ENCODE measurements at places on chromosomes 4 and X. TPM values are rescaled to one million over a fixed set of nuclear protein-coding genes. Genes with fewer than 3 reads are reported as not detected.
A peak's percentile ranks its signal among the peaks of the same experiment; 100 is the strongest.

The COX7B2 gene
- not detected for total RNA-seq

The LUZP4 gene
- total RNA-seq: 0.31 TPM

The TIMM17B gene
- total RNA-seq: 89.1 TPM

The IRS4 gene
- total RNA-seq: 0.18 TPM

The PTPN13 gene
- total RNA-seq: 31.1 TPM

The RAB33A gene
- total RNA-seq: 30.3 TPM

The SLC38A5 gene
- total RNA-seq: 1.5 TPM

The JADE3 gene
- total RNA-seq: 4.8 TPM

DNA sequence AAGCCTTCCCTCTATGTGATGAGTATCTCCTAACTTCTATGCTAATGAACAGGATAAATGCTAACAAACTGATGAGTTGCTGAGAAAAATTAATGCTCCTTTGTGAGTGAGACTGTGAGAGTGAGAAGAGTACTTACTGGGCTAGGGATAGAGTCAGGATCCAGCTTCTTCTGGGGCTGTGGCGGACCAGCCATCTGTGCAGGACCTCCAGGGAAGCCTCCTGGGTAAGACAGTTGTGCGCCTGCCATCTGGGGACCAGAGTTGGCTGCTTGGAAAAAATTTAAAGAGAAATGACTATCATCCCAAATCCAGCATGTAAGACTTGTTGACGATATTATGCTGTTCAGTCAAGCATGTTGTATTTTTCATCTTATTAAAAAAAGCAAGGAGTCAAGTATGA, 21.0 kb downstream of the SEC24D start:
- no peak for ATAC-seq

DNA sequence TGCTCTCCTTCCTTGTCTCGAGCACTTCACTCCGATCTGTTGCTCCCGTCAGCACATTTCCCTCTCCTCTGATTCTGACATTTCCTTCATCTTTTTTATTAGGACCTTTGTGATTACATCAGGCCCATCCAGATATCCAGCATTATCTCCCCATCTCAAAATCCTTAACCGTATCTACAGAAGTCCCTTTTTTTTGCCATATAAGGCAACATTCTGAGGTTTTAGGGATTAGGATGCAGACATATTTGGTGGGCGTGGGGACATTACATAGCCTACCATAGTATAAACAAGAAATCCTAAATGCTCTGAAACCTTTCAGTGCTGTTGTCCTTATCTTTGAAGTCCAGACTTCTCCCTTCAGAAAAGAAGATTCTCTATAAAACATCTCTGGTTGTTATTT, 505.0 kb upstream of the PITX2 start:
- ATAC-seq: peak; percentile 36

GRCh38 chrX:153446950-153447580, 1.2 kb upstream of the TREX2 start:
- ATAC-seq: no peak

GRCh38 chr4:11105715-11106114, 323.0 kb downstream of the HS3ST1 start:
- no peak for ATAC-seq

DNA sequence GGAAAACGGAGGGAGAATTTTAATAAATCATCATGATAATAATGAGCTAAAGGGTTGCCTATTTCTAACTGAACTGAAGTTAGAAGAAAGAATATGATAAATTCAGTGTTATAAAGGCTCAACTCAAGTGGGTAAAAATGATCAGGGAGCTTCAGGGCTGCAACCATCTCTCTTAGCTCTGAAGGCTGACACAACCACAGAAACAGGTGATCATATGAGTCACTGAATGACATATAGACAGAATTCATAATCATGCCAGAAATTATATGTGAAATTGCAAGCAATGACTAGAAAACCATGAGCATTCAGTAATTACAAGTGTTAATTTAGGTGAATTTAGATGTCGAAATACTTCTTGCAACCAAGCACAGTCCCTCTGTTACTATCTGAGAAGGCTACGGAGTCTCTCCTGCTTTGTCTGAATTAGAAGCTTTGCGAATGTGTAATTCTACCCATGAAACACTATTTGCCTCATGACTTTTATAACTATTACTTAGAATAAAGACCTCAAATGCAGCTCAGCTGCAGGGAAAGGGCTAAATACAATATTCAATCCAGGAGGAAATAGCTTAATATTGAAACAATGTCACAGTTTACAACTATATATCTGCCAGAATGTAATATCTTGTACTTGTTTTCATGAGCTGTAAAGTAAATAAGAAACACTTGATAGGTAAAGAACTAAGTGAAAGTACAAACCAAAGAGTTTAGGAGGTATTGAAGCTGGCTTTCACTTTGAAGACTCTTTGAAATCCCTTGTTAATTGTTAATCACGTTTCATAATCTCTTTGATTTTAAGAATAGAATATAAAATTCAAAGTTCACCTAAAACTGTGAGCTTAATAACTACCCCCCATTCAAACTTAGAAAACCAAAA, 1972.6 kb downstream of the ARAP2 start:
- no peak for ATAC-seq

DNA sequence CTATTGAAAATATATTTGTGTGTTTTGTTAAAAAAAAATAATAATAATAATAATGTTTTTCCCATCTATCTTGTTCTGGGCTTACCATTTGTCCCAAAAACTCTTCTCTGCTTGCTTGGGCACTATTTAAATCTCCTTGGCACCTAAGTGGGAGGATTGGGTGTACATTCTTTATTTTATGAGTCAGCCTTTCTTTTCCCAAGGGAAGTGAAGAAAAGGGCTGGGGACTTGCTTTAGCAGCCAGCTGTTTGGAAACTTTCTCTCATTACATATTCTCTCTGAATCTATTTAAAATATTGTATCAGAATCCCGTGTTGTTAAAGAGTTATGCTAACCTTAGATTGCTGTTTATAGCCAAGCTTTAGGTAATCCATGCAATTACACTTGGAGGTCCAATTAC, 2332.4 kb downstream of the ARAP2 start:
- ATAC-seq: peak; percentile 70

- ATAC-seq: no peak
Measured at GRCh38 chr4:34066126-34066525, 2178.2 kb downstream of the ARAP2 start.

DNA sequence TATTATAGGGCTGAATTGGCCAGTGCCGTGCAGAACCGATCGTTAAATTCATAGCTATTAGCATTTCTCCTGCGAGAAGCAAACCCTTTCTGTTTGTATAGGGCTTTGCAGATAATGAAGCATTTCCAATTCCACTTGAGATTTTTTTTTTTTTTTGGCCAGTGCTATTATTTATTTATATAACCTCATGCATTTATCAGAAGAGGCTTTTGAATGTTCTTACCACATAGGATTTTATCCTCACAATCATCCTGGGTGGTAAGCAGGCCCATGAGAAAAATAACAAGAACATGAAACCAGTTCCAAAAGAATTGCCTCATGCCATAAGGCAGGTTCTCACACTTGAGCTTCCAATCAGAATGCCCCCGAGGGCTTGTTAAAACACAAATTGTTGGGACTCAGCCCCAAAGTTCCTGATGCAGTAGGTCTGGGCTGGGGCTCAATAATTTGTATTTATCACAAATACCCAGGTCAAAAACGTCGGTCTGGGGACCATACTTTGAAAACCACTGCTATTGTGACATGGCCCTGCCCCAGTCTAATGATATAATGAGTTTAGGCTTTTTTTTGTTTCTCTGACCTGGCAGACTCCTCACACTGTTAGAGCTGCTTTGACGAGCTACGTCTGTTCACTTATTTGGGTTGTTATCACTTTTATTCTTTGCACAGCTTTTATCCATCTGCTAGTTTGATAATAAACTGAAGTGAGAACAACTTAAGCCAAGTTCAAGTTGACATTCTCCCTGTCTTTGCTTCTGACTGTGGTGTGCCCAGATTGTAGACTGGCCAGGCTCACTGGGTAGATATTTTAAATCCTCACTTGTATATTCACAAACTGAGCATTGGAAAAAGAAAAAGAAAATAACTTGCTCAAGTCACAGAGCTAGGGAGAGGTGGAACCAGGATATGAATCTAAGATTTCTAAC, 20.1 kb downstream of the SUPT20HL1 start:
- peak; percentile 77 for ATAC-seq

DNA sequence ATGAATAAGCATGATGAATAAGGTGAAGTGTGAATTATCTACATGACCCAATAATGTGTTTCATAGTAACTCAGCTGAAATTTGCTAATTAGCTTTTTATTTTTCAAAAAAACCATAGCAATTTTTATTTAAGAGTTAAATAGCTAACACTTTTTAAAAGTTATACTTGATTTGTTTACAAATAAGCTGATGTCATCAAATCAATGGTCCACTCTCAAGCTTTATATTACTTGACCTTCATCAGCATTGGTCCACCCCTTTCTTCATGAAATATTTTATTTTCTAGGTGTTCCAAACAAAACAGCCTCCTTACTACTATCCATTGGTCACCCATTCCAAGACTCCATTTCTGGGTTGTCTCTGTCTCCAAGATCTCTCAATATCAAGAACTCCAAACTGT, 649.0 kb upstream of the TENM3 start:
- ATAC-seq: no peak

DNA sequence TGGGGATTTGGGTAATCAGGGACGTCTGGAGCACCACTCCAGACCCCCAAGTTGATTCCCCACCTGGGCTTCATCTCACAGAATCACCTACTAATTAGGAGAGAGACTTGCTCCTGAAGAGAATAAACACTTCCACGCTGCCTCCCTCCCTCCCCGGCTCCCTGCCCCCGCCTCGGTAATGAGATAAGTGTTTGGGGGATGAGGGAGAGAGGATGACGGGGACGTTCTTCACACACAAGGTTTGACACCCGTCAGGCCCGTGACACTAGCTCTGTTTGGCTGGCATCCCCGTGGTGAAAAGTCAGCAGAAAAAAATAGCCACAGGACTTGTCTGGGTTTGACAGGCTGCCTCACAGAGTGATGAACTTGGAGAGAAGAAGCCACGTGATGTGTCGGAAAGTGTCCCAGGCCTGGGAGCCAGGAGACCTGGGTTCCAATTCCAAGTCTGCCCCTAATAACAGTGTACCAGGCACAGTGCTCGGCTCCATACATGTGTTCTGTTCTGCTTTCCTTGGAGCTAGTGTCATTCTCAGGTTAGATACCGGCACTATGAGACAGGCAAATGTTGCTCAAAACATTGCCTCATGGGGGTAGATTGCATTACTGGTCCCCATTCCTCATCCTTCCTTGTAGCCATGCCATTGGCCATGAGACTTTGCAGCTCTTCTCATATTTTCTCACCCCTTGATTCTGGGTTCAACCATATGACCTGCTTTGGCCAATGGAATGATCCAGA, 578.0 kb downstream of the BCOR start:
- ATAC-seq: peak; percentile 9

DNA sequence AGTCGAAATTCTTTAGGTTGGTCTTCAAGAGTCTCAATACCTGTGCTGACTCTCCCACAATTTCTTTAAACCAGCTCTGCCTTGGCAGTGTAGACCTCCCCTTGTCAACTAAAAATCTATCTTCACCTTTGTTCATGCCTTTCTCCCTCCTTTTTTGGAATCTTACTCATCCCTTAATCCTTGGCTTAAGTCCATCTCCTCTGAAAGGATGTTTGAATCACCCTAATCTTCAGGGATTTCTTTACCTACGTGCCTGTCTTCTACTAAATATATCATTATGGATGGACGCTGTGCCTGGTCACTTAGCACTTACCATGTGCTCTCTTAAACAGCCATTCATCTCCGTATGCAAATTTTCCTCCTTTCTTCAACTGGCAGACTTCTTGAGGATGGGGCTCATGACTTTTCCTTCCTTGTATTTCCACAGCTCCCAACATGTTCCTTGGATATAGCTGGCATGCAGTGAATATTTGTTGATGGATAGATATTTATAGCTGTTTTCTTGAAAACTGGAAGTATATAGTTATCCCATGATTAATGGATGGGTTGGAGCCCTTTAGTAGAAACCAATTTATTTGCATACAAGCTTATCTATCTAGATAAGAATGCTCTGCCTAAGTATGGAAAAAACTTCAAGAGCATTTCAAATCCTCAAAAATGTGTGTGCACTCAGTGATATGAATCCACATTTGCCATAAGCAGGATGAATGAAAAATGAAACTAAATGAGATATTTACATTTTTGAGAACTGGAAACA, 166.6 kb downstream of the SPRY1 start:
- no peak for ATAC-seq

DNA sequence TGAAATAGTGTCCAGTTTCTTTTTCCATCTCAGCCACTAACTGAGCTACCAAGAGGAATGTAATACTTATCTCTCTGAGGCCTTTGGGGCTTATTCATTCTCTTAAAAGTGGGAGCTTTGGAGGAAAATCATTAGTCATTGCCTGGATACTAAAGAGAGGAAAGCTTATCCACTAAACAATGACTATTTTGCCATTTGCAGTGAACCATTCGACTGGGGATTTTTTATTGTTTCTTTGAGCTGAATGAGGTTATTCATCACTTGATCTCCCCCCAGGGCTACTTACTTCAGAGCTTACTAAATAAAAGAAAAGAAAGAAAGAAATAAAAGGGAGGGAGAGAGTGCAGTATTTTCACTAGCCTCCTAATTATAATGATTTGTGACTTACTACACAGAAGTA, 1329.5 kb upstream of the TENM3 start:
- no peak for ATAC-seq

GRCh38 chr4:84495794-84496261, 3.3 kb downstream of the NKX6-1 start:
- ATAC-seq: no peak

DNA sequence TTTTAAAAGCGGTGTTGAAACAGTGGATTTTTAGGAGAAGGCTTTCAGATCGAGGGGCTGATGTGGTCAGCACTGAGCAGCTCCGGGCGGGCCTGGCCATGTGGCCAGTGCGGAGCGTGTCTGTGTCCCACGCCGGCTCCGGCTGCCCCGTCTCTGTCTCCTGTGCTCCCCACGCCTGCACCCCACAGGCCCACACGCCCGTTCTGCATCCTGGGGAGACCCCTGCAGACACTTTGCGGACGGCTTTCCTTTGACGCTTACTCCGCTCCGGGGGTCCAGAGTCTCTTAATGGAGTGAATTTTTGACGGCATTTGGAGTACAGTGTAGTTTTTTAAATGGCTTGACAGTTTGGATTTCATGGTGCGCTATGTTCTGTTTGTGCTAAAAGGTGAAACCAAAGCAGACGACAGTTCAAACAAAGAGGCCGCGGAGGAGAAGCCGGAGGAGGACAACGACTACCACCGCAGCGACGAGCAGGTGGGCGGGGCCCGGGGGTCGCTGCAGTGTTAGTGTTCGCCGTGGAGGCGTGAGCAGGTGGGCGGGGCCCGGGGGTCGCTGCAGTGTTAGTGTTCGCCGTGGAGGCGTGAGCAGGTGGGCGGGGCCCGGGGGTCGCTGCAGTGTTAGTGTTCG, 38.7 kb downstream of the PCGF3 start:
- no peak for ATAC-seq

DNA sequence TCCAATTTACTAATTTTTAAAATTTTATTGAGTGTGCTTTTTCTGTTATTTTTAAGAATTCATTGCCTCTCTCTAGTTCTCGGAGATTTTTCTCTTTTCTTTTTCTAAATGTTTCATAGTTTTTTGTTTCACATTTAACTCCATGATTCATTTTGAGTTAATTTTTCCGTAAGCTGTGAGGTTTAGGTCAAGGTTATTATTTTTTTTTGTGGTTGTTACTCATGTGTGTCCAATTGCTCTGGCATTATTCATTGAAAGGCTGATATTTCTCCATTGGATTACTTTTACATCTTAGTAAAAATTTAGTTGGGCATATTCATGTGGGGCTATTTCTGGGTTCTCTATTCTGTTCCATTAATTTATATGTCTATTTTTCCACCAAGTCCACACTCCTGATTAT, 220.8 kb downstream of the MID1IP1 start:
- no peak for ATAC-seq

GRCh38 chr4:52822972-52823701, 39.0 kb upstream of the RASL11B start:
- ATAC-seq: peak; percentile 46
